ENCODE measurements at places on chromosomes 7 and 10. TPM values are rescaled to one million over a fixed set of nuclear protein-coding genes. Genes with fewer than 3 reads are reported as not detected.

DNA sequence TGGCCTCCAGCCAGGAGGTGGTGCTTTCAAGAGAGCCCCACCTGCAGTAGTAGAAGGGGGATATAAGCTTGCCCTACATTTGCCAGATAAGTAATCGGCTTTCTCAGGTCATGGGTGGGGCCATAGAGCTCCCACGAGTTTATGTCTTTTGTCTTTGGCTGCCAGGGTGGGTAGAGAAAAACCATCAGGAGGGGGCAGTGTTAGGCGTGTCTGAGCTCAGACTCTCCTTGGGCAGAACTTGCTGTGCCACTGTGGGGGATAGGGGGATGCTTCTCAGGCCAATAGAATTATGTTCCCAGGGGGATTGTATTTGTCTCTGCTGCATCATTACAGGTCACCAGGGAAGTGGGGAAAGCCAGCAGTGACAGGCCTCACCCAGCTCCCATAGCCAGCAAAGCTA is 12.3 kb upstream of the MRPS33 start:
- no peak for DNase-seq

- DNase-seq = no peak
Observed at GRCh38 chr7:42159130-42159529, 77.9 kb downstream of the GLI3 start.

DNA sequence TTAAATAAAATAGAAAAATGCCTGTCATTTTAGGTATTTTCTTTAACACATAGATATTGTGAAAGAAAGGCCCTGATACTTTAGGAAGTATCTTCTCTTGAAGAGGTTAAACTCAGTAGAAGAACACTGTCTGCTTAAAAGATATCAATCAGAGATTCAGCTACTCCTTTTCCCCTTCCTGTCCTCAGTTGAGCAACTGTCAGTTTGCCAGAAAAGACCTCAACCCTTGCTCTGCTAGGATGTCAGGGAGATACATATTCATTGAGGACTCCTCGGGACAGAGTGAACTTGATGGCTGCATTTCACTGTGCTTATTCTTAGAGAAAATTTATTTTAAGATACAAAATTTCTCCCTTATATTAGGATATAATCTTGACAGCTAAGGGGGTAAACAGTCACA is 173.6 kb upstream of the CACNA2D1 start:
- no peak for DNase-seq

GRCh38 chr10:119461380-119461779 is 81.1 kb downstream of the RGS10 start:
- DNase-seq = no peak

GRCh38 chr10:94066411-94066810 is 72.7 kb downstream of the PLCE1 start:
- no peak for DNase-seq

GRCh38 chr10:12687996-12688395 is 313.5 kb downstream of the CCDC3 start:
- DNase-seq = no peak

DNA sequence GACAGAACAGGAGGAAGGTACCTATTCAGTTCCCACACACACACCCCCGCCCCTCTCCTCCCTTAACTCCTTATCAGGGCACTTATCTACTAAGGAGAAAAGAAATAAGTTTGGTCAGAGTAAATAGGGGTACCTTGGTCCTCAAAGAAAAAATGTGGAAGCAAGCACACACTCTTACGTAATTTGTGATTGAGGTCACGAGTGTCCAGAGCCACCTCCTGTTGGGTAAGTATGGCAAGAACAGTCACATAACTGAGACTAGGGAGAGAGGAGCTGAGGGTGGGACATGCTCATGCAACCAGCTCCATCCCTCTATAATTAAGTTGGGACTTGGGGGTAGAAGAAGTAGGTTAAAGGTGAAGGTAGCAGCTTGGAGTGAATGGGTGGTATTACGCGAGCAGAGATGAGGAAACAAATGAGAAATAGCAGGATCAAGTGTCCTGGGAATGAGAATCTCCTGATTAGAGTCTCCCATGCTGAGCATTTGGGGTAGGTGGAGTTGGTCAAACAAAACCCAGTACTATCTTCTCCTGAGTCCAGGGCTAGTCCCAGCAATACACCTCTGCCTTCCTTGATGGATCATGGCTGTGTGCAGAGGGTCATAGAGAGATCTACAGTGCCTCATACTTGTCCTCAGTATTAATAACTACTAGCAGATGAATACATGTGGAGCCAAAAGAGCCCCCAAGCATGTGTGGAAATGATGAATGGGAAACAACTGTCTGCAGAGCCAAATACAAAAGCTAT is 77.1 kb downstream of the GSAP start:
- DNase-seq = no peak

DNA sequence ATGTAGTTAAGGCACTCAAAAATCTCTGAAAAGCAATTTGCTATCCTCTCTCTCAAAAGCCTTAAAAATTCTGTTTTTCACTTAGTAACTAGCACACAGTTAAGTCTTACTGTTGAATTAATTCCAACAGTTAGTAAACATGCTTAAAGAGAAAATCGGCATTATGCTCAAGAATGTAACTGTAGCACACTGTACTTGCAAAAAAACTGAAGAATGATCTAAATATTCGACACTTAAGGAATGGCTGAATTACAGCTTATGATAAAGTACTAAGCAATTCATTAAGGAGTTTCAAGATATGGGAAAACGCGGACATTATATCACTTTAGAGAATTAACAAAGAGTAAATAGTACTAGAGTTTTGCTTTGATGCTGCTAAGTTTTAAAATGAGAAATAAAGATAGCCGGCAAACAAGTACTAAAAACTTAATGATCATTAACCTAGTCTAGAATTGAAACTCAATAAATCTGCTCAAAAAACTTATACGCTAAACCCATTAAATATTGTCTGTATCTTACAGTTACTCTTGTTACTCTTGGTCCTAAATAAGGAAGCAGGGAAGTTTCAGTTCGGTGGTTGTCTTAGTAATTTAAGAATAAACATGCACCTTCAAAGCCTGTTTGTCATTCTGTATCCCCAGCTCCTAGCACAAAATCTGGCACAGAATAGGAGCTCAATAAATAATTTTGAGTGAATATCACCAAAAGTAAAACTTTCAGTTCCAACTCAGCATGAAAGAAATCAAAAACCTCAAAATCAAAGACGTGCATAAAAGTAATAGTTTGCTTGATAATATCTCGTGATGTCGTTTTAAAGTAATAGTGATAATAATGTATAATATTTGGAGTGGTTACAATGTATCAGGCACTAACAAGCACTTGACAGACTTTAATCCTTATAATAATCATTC is 1.2 kb downstream of the TRDMT1 start:
- DNase-seq = no peak

DNA sequence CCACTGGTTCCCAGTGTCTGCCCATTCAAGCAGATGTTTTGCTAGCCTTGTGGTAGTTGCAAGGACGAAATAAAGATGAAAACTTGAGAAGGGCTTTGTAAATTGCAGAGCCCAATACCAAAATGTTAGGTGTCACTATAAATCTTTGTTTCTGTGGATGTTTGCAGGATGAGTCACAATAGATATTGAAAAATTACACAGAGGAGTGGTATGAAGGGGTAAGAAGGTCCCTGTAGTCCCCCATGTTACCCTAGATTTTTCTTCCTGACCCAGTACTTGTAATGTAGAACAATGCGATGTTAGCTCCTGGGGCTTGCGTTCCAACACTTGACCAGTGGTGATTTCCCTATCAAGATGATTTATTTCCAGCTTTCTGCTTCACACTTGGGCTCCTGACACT is 102.6 kb upstream of the LYZL1 start:
- DNase-seq = no peak

SRRM3 gene
- total RNA-seq = 3.8 TPM

SKIDA1 gene
- total RNA-seq = 0.33 TPM

NPC1L1 gene
- total RNA-seq = not detected

SEMA4G gene
- 0.89 TPM for total RNA-seq

FAM241B gene
- 3.3 TPM for total RNA-seq

CDH23 gene
- 0.37 TPM for total RNA-seq

OTUD1 gene
- 1.3 TPM for total RNA-seq

Data from H4 (cell line).